ENCODE measurements at places on chromosomes 4 and X. TPM values are rescaled to one million over a fixed set of nuclear protein-coding genes. Genes with fewer than 3 reads are reported as not detected.
A peak's percentile ranks its signal among the peaks of the same experiment; 100 is the strongest.

TRPC5OS gene
- not detected for total RNA-seq

- DNase-seq, result no peak
- H3K4me1 ChIP-seq, result peaks cover 14% of the 10 kb centered on the region
- peaks cover 4% of the 10 kb centered on the region for H3K36me3 ChIP-seq
- H3K27ac ChIP-seq, result no peak overlapping the region
- no peak overlapping the region for H3K4me3 ChIP-seq
- no peaks in the 10 kb centered on the region for H3K27me3 ChIP-seq
Measured at GRCh38 chr4:82737354-82737753, 61.2 kb downstream of the SCD5 start.

DNA sequence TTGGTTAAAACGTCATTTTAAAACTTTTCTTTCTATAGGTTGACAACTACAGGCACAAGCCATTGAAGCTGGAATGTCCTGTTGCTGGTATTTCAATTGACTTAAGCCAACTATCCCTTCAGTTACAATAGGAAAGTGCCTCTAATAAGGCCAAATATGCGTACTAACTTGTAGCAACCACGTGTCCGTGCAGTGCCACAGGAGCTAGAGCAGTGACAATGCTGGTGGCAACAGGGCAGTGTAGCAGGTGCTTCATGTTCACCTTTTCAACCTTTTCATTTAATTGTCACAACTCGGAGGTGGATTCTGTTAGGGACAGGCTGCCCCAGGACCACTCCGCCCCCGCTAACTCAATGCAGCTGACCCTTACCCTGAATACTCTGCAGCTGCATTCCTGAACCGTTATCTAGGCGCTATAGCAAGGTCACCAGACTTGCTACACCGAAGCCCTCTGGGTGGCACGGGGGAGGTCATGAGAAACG lies 37.7 kb downstream of the ERVMER34-1 start:
- DNase-seq, result no peak
- H3K27me3 ChIP-seq, result no peaks in the 10 kb centered on the region
- H3K36me3 ChIP-seq, result peaks cover 4% of the 10 kb centered on the region
- H3K27ac ChIP-seq, result peak overlapping the region; percentile 22
- H3K4me1 ChIP-seq, result peaks cover 41% of the 10 kb centered on the region
- peak overlapping the region; percentile 87 for H3K4me3 ChIP-seq

DNA sequence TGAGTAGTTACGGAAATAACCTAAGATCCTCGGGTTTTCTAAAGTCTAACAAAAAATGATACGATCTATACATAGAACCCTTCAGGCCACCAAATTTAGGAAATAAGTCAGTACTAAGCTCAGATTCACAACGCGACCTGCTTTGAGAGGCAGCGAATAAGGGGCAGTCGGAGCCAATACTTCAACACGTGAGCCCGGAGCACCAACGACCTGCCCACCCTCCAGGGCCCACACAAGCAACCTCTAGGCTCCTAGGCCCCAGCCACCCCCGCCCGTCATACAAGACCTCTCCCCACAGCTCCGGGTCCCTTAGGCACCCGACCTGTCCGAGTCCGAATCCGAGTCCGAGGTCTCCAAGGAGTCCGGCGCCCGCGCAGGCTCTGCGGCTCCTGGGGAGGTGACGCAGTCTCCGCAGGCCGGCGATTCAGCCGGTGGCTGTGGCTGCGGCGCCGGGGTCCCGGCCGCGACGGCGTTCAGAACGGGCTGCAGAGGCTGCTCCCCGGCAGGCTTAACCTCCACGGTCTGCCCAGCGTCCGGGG lies 580 bp downstream of the NAF1 start:
- H3K27me3 ChIP-seq, result peaks cover 2% of the 10 kb centered on the region
- H3K27ac ChIP-seq, result peak overlapping the region; percentile 98
- no peaks in the 10 kb centered on the region for H3K36me3 ChIP-seq
- peak overlapping the region; percentile 91 for H3K4me3 ChIP-seq
